Substantia nigra (tissue), 51 donors: ENCODE measurements at places on chromosomes 7 and 10.

DNA sequence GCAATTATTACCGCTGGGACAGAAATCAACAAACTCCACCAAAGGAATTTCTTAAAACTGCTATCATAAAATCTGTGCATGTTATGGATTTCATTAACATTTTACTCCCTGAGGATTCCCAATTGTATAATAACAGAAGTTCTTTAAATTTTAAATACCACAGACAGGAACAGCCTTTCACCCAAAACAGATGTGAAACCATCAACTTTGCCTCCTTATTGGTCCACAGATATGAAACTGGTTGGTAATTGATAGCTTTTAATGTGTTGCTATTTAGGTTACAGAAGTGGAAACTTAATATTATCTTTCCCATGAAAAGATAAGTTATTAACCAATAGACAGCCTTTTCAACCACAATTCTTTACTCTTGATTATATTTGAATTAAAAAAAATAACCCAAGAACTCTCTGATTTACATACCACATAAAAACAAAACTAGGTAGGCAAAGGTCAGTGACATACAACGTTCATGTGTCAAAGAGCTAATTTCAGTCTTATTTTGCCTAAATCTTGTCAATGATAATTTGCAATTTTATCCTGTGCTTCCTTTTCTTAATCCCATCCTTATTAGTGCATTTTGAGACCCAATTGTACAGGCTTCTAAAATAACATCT is 90.0 kb downstream of the NRP1 start:
- DNase-seq: no peak

- DNase-seq: no peak
These were observed 57.7 kb downstream of the NCAPG2 start for GRCh38 chr7:158646766-158647474.

DNA sequence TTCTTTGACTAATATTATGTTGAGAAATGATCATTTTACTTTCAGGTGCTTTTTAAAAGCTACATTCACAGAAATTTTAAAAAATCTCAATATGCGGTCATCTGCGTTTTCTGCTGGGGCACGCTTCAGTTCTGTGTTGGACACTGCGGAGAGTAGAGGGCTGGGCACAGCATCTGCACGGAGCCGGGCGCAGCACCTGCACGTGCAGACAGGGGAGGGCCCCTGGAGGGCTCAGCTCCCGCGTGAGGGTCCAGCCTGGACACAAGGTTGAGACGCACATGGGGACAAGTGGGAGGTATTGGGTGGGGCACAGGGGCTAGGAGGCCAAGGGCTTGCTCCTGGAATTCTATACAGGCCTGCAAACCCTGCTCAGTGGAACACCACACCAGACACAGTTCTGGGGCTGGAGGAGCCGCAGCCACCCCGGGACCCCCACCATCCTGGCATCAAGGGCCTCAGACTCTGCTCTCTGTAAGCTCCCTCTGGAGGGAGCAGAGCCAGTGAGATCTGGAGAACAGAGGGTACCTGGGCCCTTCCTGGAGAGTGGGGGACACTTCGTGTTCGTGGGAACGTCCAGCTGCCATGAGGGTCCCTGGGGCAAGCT is 20.4 kb upstream of the FAM20C start:
- no peak for DNase-seq

DNA sequence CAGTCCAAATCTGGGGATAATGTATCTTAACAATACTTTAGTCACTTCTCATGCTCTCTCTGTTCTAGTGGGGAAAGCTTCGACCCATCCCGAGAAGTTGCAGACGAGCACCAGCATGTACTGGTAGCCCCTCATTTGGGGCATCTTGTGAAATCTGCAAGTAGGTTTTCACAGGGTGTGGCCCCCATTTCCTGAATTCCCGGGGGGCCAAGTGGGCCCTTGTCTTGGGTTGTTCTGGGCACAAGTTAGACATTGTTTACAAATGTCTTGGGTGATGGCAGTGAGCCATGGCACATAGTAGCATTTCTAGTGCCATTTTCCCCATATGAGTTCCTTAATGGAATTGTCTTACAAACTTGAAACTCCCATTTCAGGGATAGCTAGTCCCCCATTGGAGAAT is 216.7 kb upstream of the KCND2 start:
- no peak for DNase-seq

- DNase-seq: no peak
These were observed 155.7 kb downstream of the PTPRN2 start for GRCh38 chr7:158431941-158432347.

GRCh38 chr10:18231480-18231879 is 91.3 kb downstream of the CACNB2 start:
- DNase-seq: no peak

- no peak for DNase-seq
These were observed 42.9 kb downstream of the BLNK start for GRCh38 chr10:96228408-96228994.

DNA sequence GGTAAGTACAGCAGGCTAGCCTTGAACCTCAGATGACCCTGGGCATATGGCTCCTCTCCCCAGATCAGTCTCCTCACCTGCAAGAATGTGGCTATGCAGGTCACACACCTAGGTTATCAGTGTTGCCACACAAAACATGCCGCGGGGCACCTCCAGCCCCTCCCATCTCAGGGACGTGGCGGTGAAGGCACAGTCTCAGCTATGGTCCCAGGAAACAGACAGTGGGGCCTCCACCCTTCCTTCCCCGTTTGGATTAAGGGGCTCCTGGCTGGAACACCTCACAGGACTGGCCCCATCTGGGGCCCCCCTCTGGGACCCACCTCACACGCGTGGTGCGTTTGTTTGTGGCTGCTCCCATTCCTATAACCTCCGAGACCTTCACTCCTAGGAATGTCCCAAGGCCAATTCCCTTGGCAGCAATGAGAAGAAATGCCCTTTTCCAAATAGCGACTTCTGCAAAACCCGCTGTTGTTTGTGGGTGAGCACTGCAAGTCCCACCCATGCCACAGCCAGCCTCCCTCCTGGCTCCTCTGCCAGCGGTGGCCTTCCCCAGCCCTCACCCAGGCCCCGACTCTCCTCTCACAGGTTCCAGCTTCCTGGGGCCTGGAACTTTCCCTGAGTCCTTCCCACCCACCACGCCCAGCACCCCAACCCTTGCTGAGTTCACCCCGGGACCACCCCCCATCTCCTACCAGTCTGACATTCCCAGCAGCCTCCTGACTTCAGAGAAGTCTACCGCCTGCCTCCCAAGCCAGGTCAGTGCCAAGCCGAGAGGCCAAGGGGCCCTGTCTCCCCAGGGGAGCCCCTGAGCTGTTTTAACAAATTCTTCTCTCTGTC is 17.1 kb downstream of the ZMIZ2 start:
- no peak for DNase-seq

- DNase-seq: no peak
These were observed 805 bp downstream of the RASGEF1A start for GRCh38 chr10:43265799-43266721.
